Left cardiac atrium (tissue), 4 donors: ENCODE measurements at places on chromosomes 13 and 19. TPM values are rescaled to one million over a fixed set of nuclear protein-coding genes. Genes with fewer than 3 reads are reported as not detected.

GRCh38 chr19:852136-853013, at the start of gene ELANE:
Gene ELANE, plus strand, starts transcription at chr19:852303. Its CDS starts 26 bp downstream, at chr19:852329.
- DNase-seq: no peak

DNA sequence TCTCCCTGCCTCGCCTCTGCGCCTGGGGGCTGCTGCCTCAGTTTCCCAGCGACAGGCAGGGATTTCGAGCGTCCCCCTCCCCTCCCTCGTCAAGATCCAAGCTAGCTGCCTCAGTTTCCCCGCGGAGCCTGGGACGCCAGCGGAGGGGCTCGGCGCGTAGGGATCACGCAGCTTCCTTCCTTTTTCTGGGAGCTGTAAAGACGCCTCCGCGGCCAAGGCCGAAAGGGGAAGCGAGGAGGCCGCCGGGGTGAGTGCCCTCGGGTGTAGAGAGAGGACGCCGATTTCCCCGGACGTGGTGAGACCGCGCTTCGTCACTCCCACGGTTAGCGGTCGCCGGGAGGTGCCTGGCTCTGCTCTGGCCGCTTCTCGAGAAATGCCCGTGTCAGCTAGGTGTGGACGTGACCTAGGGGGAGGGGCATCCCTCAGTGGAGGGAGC, 722 bp upstream of the ICAM1 start:
- peak; percentile 79 for DNase-seq

DNA sequence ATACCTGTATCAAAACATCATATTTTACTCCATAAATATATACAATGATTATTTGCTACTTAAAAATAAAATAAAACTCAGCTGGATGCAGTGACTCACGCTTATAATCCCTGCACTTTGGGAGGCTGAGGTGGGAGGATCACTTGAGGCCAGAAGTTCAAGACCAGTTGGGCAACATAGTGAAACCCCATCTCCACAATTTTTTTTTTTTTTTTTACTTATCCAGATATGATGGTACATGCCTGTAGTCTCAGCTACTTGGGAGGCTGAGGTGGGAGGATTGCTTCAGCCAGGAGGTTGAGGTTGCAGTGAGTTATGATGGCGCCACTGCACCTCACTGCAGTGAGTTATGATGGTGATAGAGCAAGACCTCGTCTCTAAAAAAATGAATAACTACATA, 22.4 kb downstream of the POU2F2 start:
- no peak for DNase-seq

The ZNF93 gene
- 3.4 TPM for total RNA-seq

The KLK2 gene
- total RNA-seq: not detected

The NFKBIB gene
- total RNA-seq: 17.9 TPM
